ENCODE measurements at places on chromosomes 6 and 20.

GRCh38 chr6:107228754-107229153 lies 113.4 kb upstream of the BEND3 start:
- no peak for DNase-seq

- no peak for DNase-seq
Measured at GRCh38 chr20:479487-479886, 17.2 kb upstream of the TBC1D20 start.

GRCh38 chr6:42520786-42521607 lies 42.8 kb upstream of the UBR2 start:
- DNase-seq, result no peak

DNA sequence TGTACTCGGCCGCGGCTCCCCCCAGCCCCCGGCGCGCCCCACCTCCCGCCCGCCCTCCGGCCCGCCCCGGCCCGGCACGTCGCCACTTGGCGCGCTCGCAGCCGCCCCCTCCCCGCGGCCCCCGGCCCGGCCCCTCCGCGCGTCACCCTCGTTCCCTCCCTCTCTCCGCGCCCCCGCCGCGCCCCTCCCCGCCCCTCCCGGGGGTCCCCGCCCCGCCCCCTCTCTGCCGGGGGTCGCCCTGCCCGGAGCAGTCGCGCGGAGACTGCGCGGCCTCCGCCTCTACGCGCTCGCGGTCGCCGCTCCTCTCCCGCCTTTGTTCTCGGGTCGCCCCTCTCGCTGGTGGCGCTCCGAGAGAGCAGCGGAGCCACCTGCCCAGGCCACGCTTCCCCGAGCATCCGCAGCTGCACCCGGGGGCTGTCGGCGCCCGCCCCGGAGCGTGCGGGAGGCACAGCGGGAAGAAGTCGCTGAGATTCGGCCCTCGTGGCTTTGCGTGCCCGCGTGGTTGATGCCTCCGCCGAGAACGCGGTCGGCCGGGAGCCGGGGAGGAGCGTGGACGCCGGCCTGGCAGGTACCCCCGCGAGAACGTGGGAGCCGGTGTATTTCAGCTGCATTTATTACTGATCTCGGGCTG lies at the start of gene PHF10:
Gene PHF10 (minus strand): TSS at position 7 of the 631 bp plus-strand sequence. CDS start 569 bp downstream, outside the sequence.
- DNase-seq, result peak; percentile 43

DNA sequence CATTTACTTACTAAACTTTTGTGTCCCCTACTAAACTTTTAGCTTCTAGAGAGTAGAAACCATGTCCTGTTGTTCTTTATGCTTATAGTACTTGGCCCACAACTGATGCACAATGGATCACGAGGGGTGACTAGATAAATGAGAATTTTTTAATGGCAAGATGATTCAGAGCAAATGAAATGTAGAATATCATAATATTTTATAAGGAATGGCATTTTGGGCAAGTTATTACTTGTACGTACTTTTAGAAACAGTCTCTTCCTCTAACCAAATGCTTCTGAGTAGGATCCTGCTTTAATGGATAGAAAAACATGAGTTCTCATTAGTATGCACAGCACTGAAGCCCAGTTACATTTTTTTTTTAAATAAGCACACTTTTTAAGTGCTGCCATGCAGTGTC lies 336.3 kb downstream of the NRN1 start:
- DNase-seq, result no peak

- DNase-seq, result no peak
Measured at GRCh38 chr6:3410385-3411360, 46.2 kb downstream of the SLC22A23 start.

DNA sequence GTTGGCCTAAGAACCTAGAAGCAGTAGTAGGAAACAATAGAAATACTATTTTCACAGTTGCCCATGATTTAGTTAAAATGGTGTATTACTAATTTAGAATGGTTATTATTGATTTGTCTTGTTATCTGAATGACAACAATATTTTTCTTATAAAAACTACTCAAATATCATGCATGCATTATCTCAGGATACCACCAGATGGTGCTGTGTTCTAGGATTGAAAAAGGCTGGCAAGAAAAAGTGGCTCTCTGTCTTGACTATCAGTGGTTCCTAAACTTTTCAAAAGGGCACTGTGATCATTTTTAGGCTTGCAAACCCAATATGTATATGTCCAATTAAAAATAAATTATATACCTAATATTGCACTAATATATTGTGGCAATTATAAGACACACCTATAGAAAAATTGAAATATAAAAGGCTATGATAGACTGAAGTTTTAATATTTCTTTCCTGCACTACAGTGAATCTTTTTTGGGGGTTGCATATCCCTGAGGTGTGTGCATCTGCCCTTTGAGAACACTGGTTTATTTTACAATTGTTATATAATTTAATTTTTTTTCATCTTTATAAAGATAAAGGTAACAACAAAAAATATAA lies 131.7 kb upstream of the MLIP start:
- peak; percentile 33 for DNase-seq

DNA sequence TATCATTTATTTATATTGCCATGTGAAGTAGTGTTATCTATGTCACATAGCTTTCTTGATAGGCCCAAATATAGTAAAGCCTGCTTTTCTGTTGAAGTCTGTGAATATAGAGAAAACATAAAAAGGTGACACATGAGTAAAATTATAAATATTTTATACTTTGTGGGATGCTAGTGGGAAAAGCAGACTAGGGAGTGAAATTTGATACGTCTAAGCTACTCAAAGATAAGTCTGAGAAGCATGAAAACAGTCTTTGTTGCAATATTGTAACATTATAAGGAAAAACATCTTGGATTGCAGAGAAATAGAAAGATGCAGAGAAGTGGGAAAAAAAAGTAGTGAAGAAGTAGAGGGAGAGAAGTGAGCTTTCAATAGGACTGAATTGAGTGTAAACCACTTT lies 75.4 kb downstream of the ZNF292 start:
- DNase-seq, result no peak

DNA sequence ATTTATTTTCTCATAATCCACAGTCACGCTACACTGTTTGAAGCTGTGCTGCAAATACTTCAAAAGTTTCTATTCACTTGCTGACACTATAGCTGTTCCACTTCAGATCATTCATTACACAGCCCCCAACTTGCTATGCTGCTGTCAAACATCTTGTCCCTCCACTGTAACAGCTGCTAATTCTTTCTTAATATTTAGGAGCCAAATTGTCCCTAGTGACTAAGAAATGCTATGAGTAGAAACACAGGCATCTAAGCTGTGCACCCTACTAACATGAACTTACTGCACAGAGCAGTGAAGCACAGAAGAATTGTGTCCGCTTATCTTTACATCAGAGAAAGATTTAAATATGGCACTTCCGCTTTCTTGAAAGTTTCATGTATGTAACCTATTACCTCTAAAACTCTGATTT lies 91.3 kb downstream of the PDE10A start:
- no peak for DNase-seq

DNA sequence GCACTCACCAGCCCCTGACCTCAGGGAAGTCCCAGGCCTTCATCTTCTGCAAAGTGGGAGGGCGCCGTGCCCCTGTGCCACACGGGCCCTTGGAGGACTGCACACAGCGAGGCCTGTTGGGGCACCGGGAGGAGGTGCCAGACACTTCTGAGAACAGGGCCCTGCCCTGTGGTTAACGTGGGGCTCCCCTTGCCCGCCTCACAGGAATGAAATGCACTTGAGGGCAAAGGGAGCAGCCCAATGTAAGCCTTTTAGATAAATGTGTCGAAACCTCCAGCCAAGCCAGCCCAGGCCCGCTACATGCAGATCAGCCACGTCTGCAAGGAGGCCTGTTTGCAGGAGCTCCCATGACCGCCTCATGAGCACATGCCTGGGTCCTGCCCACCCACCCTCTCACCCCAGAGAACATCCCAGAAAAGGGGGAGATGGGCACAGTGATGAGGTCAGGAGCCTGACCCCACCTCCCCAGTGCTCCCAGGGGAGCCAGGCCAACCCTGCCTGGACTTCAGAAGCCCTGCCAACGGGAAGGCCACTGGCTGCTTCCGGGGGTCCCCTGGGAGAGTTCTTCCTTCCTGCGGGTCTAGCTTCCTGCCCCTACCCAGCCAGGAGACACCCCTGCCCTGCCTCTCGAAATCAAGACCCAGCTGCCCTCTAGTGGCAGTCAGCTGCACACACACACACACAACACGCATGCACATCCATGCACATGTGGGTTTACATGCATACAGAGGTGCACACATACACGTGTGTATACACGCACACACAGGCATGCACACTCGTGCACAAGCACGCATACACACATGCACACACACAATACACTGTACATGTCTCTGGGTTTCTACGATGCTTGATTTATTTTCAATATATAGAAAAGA lies 178.7 kb downstream of the TAF4 start:
- peak; percentile 46 for DNase-seq

- peak; percentile 57 for DNase-seq
Measured at GRCh38 chr6:132483779-132484679, 28.9 kb downstream of the STX7 start.

DNA sequence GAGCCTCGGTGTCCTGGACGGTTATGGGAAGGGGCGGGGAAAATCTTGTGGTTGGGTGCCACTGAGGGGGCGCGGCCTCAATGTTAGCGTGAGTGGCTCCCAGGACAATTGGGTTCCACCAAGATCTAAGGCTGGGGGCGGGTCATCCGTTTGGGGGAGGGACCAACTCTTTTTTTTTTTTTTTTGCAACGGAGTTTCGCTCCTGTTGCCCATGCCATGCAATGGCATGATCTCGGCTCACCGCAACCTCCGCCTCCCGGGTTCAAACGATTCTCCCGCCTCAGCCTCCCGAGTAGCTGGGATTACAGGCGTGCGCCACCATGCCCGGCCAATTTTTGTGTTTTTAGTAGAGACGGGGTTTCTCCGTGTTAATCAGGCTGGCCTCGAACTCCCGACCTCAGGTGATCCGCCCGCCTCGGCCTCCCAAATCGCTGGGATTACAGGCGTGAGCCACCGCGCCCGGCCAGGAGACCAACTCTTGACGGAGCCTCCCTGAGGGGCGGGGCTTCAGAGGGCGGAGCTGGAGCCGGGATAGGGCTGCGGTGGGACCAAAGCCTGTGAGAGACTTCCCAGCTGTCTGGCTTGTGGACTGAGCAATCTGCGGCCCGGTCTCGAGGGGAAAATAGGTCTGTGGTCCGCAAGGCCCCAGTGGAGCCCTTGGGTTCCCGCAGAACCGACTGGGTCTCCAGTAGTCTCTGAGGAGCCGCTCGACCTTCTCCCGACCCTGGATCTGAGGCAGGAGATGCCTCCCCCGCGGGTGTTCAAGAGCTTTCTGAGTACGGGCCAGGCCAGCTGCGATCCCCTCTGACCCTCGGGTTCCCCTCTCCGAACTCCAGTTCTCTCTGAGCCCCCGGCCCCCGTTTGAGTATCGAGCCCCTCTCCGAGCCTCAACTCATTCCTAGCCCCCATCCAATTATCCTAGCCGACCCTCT lies 1.1 kb downstream of the SPAG4 start:
- peak; percentile 20 for DNase-seq

- no peak for DNase-seq
Measured at GRCh38 chr6:3744901-3745470, 6.5 kb downstream of the PXDC1 start.

DNA sequence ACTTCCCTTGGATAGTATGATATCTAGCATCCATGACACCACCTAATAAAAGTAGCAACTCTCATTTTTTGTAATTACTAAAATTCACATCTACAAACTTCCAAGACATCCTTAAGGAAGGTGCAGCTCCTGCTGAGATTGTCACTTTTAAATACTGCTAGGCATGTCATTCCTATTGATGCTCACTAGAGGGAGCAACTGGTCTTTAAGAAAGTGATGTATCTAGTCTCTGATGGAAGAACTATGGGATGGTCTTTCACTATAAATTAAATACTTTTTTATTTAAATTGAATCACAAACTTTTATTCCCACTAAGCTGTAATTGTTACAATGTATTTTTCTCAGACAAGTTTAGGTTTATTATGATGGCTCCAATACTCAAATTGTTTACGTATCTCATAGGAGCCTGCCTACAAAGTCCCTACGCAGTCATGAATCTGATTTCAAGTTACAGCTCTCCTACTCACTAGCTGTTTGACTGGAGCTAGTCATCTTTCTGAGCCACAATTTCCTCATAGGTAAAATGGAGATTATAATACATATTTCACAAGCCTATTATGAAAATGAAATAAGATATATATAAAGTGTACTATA lies 8.1 kb upstream of the TSPYL1 start:
- DNase-seq, result peak; percentile 43

- DNase-seq, result no peak
Measured at GRCh38 chr6:73538116-73538779, 17.4 kb upstream of the EEF1A1 start.

- DNase-seq, result peak; percentile 37
Measured at GRCh38 chr6:88165087-88165843, 882 bp downstream of the CNR1 start.

GRCh38 chr20:41701588-41702348 lies 83.6 kb upstream of the CHD6 start:
- DNase-seq, result no peak

DNA sequence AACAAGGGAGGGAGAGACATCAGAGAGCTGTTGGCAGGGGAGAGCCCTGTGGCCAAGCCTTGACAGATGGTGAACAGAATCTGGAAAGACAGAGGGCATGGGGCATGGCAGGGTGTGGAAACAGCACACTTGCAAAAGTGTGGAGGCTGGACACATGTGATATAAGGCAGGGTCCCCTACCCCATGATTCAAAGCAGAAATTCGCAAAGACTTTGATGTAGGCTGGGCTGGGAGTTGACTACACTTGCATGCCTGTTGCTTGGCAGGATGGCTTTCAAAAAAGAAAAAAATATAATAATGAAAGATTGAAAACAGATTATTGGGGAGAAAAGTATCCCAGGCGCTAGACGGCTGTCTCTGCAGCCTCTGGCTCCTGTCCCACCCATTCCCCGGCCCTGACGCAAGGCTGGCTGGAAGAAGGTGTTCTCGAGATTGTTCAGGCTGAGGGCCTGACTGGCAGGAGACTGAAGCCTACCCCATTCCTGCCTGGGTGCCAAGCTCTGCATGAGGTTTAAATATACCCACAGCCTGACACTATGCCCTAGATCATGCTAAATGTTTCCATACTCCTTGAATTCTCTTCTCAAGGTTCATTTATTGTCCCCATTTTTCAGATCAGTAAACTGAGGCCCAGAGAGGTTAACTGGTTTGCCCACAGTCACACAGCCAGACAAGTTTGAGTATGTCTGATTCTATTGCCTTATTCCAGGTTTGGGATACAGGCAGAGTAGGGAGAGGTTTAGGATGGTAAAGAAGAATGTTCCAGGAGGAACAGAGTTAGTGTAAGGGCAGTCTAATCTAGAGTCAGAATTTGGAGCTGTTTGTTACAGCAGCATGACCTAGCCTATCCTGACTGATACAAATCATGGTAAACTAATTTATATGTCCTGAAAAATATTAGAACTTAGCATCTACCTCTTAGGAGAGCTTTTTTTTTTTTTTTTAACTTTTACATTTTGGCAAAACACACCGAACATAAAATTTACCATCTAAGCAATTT lies 23.4 kb upstream of the CCN5 start:
- DNase-seq, result no peak

- DNase-seq, result no peak
Measured at GRCh38 chr6:154247119-154247861, 109.3 kb downstream of the IPCEF1 start.

Measured in NCI-H2227 treated with DMSO at 0.1 percent for 48 hours (cell line).